Psoas muscle (tissue), 8 donors: ENCODE measurements at places on chromosomes 1 and 21. TPM values are rescaled to one million over a fixed set of nuclear protein-coding genes. Genes with fewer than 3 reads are reported as not detected.

CDK11B gene
- 42.1 TPM for polyA plus RNA-seq

MATN1 gene
- 0.07 TPM for polyA plus RNA-seq

SPRR2D gene
- polyA plus RNA-seq: not detected

GIPC2 gene
- polyA plus RNA-seq: 1.0 TPM

DNA sequence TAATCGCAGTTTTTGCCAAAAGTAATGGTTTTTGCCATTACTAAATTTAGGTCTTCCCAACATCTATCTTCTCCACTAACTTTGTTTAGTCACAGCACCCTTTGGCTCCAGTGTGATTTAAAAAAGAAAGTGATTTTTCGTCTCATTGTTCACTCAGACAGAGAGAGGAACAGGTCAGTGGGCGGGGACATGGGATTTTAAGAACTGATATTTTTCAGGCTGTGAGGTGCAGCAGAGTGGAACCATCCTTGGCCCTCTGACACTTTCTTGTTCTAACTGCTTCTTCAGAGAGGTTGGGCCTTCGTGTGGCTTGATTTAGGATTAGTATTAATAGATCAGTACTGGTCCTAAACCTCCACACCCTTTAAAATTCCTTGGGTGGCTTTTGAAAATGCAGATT, 38.8 kb downstream of the CASQ2 start:
- no peak for DNase-seq

DNA sequence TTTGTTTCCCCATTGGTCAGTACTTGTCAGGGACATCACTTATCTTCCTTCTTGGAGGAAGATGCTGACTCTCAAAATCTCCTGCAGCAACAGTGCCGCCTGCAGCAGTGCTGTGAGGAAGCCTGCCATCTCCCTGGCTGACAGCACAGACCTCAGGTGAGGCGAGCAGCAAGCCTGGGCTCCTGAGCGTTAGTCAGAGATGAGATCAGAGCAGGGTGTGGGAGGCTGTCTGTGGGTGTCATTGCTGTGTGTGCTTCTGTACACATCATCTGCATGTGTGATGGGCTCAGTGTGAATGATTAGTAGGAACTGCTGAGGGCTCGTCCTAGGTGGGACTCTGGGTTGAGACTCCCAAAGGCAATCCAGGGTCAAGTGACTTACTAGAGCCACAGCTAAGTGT, 6.1 kb downstream of the STRIP1 start:
- DNase-seq: no peak

GRCh38 chr1:66335859-66336640, 197.9 kb upstream of the SGIP1 start:
- peak; percentile 86 for DNase-seq

GRCh38 chr1:234909851-234910250, 218.8 kb downstream of the TOMM20 start:
- no peak for DNase-seq

DNA sequence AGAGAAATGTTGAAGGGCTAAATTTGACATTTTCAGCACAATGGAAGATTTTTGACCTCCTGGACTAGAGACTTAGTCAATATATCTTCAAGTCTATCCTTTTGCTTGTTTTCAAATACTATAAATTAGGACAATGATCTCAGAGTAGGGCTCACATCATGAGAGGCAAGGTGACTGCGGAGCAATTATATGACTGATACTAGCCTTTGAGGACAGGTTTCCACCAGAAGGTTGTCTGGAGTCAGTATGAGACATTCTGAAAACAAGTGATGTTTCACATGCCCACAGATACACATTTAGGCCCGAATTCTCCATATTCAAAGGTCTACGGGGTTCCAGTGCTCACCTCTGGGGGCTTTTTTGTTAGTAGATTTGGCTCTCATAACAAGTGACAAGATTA, 142.3 kb upstream of the SAMSN1 start:
- no peak for DNase-seq

GRCh38 chr1:79128722-79129121, 122.2 kb upstream of the ADGRL4 start:
- no peak for DNase-seq

- no peak for DNase-seq
These were observed 107.0 kb downstream of the PLXNA2 start for GRCh38 chr1:208137193-208137592.

DNA sequence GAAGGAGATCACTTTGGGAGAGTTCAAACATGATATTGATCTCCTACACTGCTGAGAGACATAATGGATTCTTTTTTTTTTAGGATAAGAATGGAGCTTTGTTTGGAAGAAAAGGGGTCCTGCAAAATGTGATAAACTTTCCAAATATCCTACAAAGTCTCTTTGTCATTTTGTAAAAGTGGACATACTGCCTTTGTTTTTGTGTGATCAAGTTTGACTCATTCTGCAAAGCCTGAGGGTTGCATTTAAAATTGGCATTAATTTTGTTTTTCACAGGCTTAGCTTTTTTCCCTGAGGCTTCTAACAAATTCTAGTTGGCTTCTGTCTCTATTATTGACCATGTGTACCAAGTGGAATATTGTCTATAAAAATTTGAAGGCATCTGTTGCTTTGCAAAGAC, 113.2 kb downstream of the AK5 start:
- DNase-seq: no peak

GRCh38 chr1:109208394-109208793, 5.3 kb upstream of the SARS1 start:
- no peak for DNase-seq

- no peak for DNase-seq
These were observed 18.1 kb downstream of the KIAA0040 start for GRCh38 chr1:175174309-175175102.

GRCh38 chr1:169514566-169515270, 29.0 kb upstream of the SLC19A2 start:
- DNase-seq: no peak

DNA sequence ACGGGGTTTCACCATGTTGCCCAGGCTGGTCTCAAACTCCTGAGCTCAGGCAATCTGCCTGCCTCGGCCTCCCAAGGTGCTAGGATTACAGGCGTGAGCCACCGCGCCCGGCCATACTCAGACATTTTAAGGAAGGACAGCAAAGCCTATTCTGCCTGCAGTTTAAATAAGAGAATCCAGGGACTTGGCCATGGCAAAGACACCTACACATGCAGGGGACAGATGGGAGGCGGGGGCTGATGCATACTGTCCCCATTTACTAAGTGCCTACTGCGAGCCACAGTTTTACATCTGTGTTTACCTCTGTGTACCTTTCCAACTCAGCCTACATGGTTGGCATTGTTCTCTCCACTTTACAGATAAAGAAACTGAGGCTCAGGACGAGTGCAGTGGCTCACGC, 25.4 kb downstream of the LDLRAD2 start:
- no peak for DNase-seq

DNA sequence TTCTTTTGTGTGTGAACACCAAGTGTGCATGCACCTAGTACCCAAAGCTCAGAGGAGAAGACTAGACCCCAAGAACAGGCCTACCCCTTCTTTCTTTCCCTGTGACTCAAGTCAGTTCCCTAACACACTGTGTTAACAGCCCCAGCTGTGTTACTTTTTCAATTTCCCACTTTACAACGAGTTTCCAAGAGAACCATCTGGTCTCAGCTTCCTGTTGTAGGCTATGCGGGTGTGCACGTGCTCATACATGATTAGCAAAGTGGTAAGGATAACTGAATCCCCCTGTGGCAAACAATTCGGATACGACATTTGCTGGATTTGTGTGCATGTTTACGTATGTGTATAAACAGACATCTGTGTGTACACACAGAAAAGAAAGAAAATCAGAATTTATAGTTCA, 17.9 kb downstream of the IFNAR2 start:
- no peak for DNase-seq

DNA sequence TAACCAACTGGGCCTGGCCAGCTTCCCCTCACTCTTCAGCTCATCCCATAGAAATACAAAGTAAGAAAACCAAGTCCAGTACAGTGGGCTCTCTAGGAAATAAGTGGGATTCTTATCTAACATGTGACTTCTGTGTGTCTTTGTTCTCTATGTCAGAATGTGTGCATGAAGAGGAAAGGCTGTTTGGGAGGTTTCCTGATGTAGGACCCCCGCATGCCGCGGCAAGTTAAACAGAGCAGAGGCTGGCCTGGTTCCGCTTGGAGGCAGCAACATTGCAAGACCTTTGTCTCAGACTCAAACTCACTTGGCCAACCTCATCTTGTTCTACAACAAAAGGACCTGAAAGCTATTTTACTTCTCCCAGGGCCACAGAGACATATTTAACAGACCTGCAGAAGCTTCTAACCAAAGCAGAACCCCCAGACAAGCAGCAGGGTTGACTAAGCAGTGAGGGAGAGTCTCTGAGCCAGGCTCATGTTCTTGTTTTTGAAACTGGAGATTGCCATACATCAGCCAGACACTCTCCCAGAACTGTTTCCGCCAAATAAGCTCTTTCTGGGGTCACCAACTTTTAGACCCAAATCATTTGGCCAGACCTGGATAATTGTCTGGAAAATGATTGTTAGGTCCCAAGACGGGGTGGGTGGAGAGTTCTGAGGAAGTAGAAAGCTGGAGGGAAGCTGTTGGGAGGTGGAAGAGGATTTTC, 6.2 kb downstream of the MTARC2 start:
- DNase-seq: no peak

DNA sequence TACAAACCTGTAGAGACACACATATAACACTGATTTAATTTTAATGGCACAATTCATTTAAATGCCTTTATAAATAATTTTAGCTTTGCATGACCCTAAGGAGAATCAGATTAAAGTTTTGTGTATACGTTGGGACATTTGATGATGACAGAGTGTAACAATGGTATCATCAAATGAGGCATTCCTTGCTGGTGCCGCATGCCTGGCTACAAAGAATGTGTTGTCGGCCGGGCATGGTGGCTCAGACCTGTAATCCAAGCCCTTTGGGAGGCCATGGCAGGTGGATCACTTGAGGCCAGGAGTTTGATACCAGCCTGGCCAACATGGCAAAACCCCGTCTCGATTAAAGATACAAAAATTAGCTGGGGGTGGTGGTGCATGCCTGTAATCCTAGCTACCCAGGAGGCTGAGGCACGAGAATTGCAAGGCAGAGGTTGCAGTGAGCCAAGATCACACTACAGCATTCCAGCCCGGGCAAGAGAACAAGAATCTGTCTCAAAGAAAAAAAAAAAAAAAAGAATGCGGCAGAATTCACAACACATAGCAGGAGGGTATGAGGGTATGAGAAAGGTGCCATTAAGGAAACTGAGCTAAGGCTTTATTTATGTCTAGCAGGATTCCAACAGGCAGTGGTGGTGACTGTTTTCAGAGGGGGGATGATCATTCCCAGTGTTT, 58.9 kb downstream of the PTPN14 start:
- peak; percentile 43 for DNase-seq

DNA sequence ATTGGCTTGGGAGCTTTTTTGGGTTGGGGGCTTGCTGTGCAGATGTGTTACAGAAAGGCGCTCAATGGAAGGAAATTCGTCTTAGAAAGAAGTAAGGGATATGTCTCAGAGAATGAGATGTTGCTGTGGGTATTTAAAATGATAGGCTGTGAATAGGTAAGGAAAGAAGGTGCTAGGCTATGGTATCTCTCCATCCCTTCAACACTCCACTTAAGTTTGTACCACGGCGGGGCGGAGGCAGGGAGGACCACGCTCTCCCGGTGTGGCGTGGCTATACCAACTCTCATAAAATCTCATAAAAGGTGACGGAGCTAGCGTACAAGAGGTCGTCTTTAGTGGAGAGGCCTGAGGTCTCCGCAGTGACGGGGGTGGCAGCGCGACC, 305 bp upstream of the RPS6KC1 start:
- no peak for DNase-seq

- DNase-seq: peak; percentile 31
These were observed 32.1 kb downstream of the JAK1 start for GRCh38 chr1:64934115-64934877.

DNA sequence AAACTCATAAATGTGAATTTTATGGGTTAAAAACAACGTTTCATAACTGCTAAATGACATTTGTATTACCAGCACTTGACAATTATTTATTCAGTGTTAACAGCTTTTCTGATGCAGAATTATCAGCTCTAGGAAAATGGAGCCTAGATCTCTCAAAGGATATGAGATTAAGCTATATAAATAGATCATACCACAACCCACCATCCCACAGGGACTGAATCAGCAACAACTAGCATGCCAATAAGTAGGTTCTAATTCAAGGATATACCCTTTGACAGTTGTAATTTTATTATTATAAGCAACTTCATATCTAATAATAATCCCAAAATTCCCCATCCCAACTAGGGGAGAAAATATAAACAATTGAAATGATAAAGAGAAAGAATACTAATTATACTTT, 275.4 kb upstream of the RGS18 start:
- no peak for DNase-seq

- peak; percentile 43 for DNase-seq
These were observed 23.8 kb upstream of the LRRC8C start for GRCh38 chr1:89608984-89609725.
